Stimulated activated CD4-positive, alpha-beta T cell treated with anti-CD3 and anti-CD28 coated beads, Interleukin-1b, Interleukin-23, amount 100 ng/mL, for 1 hour (primary cell): ENCODE measurements at places on chromosomes 2 and 18.

DNA sequence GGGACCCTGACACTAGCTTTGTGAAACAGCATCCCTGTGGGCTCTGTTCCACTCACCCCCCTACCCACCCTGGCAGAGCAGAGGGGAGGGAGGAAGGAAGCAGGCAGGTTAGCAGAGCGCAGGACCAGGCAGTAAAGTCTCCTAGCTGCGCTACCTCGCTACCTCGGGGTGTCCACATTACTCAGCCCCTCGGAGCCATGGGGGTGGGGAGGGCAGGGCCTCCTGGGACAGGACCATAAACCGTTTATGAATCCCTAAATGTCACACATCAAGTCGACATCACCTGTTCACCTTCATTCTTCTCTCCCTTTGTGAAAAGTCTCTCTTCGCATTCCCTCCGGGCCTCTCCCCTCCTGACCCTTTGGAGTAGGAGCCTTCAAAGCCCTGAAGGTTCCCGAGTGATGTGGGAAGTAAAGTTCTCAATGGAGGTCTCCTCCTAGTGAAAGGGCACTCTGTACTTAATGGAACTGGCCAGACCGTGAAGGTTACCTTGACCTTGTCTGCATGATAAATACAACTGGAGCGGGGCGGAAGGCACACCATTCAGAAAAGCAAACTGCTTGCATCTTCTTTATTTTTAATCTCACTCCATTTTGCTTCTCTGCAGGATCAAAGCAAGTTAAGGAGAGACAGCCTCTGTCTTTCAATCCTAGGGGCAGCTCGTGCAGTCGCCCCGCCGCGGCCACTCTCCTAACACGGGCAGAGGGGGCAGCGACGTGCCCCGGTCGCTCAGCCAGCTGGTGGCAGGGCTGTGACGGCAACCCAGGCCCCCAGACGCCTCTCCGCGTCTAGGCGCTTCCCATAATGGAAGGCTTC lies 23.7 kb upstream of the SMAD7 start:
- no peak for DNase-seq

DNA sequence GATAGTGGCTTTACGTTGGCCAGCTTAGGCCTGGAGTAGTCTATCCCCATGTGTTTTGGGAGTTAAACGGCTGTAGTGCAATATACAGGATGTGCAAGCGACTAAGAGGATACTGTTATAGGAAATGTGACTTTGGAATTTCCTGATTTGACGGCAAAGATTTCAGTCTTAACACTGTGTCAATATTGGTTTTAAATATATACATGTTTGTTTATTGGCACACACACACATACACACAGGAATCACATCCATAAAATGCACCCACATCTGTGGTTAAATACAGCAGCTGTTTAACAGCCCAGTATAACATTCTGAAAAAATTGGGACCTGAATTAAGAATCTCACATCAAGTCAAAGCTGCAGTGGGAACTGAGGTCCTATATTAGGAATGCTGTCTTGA lies 347.1 kb downstream of the TXNL1 start:
- no peak for DNase-seq

GRCh38 chr2:11771971-11772615 lies 25.7 kb downstream of the LPIN1 start:
- DNase-seq: no peak

GRCh38 chr2:62814123-62814522 lies 108.6 kb downstream of the EHBP1 start:
- DNase-seq: no peak

DNA sequence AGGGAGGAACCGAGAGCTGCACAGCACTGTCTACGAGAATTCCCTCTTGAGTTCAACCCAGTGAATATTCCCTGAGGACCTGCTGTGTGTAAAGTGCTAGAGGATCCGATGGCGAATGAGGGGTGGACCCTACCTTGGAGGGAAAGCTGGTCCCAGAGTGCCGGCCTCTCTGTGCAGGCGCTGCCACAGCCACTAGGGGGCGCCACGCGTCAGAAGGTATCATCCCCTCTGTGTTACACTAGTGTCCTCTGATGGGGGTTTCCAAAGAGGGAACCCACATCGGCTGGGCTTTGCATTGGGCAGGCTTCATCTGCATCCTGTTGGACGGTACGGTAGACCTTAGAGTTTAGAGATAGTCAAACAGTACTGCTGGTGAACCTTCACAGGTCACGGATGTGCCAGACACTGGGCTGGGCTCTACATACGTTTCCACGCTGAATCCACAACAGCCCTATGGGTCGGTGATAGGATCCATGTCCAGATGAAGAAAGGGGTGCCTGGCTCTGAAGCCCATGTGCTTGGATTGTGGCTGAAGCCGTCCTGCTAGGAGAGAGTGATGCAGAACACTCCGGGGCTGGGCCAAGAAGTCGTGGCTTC lies 39.0 kb downstream of the COA5 start:
- DNase-seq: peak; percentile 59

GRCh38 chr2:46666754-46667153 lies 187.4 kb downstream of the TMEM247 start:
- DNase-seq: no peak

DNA sequence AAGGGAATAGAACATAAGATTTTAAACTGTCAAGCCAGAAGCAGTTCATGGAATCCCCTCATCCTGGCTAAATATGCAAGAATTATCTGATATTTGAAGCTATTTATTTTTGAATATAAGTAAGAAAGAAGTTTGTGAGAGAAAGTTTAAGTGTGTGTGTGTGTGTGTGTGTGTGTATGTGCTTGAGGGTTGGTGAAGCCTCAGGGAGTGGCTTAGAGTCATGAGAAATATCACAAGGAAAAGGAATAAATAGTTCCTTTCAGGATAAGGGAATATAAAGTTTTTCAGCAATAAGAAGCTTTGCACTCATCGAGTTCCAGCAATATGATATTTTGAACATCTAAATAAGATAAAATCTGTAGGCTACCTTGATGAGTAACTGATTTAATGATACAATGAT lies 359.6 kb downstream of the MEIS1 start:
- DNase-seq: no peak

DNA sequence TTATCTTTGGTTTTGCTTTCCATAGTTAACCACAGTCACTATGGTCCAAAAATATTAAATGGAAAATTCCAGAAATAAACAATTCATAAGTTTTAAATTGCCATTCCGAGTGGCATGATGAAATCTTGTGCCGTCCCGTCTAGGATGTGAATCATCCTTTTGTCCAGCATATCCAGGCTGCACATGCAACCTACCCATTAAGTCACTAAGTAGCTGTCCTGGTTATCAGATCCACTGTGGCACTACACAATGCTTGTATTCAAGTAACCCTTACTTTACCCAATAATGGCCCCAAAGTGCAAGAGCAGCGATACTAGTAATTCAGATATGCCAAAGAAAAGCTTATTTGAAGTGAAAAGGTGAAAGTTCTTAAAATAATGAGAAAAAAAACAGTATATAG lies 10.7 kb downstream of the USP34 start:
- DNase-seq: no peak

- no peak for DNase-seq
Measured at GRCh38 chr2:238304116-238304515, 15.7 kb upstream of the PER2 start.

DNA sequence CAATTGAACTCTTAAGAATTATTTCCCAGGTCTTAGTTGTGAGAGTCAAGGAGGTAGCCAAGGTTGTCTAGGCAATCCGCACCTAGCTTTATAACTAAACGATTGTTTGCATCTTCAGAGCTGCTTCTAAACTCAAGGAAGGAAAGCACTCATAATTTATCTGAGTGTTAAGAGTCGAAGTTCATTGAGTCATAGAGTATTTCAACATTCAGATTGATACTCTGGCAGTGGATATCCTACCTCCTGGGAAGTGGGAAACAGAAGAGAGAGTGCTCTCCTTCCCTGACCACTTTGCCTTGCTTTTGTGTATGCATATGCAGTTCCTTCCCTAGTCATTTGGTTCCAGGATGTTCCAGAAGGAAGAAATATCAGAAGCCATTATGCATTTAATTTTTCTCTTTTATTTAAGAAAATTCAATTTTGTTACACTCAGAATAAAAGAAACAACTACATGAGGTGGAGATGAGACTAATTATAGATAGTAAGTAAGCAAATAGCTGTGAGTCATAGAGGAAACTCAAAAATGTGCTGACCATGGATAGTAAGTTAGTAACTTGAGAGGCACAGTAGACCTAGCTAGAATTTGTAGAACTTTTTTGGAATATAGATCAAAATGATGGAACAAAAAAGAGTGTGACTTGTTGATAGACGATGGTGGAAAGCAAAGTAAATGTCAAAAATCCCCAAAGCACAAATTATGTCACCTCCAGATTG lies 35.4 kb upstream of the FSHR start:
- DNase-seq: no peak

GRCh38 chr2:20538308-20539132 lies 91.6 kb downstream of the RHOB start:
- DNase-seq: no peak

DNA sequence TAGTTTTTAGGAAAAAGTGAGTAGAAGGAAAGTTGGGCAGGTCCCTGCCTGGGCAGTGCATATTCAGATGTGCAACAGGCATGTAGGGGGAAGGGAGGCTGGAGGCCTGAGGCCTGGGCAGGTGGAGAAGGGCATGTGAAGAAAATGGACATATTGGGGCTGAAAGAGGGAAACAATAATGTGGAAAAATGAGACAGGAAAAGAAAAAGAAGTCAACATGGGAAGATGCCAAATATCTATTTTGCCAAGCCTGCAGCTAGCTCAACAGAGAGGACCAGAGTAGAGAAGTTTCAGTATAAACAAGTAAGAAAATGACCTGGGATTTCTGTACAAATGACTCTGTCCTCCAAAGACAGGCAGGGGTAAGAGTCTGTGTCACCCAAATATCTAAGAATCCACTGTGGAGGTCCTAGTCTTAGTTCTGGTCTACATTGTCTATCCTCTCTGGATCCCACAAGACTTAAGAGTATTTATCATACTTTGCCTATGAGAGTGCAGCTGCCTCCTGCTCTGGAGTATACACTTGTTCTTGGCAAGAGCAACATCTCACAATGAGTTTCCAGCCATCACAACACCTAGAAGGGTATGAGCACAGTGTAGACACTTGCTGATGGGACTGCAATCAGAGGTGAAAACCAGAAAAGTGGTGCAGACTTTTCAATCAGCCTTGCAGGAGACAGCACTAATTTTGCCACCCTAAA lies 80.2 kb downstream of the CLHC1 start:
- DNase-seq: no peak

DNA sequence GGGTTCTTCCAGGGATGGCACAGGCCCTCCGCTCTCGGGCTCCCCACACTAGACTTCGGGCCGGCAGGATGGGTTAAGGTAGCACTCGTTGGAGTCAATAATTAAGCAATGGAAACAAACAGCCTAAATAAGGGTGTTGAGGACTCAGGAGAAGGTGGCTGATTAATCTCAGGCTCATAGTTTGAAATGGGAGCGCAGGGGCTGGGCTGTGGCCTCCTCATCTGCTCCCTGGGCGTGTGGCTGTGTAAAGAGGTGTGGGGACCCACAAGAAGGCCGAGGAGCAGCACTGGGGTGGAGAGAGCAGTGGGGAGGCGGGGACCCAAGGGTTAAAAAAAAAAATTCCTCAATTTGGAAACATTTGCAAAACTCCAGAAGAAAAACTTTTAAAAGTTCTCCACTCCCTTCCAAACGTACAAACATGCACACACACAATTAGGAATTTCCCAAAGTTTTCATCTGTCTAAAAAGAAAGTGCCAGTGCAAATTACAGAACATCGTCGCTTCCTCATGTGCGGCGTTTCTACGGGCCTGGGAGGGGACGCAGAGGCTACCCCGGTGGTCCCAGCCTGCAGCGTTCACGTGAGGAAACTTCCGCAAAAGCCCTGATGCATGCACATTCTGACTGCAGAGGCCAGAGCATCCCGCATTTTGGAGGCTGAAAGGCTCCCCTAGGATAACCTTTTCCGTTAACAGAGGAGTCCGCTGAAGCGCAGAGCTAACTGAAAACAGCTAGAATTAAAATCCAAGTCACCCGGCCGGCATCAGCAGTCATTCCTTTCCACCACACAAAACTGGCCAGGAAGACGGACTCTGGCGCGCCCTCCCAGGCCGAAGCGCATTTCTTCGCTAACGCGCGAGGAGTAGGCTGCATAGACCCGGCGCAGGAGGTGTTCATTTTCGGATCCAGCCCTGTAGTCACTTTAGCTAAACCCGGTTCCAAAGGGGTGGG lies 1.0 kb upstream of the TUBB6 start:
- no peak for DNase-seq

GRCh38 chr18:57983472-57983871 lies 60.6 kb upstream of the NEDD4L start:
- no peak for DNase-seq

- DNase-seq: no peak
Measured at GRCh38 chr2:47313728-47314127, 89.2 kb upstream of the MSH2 start.

DNA sequence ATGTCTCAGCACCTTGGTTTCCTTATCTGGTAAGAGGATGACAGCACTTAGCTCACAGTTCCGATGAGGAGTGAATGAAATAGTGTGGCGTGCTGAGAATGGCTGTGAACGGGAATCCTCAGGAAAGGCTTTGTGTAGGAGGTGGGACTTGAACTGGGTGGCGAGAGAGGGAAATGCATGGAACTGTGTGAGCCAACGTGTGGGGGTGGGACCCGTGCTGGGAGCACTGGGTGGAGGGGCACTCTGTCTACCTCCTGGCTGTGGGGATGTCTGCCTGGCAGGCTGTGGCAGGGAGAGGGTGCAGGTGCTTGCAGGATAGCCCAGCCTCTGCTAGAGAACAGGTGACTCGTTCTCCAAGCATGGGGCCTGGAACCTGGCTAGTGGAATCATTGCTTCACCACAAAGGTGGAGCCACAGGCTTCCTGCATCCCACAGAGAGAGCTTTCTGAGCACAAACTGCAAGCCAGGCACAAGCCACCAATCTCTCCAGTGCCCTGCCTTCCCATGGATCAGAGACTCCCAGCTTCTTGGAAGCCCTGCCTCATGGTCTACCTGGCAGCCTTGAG lies 145.2 kb downstream of the CELF4 start:
- DNase-seq: no peak

DNA sequence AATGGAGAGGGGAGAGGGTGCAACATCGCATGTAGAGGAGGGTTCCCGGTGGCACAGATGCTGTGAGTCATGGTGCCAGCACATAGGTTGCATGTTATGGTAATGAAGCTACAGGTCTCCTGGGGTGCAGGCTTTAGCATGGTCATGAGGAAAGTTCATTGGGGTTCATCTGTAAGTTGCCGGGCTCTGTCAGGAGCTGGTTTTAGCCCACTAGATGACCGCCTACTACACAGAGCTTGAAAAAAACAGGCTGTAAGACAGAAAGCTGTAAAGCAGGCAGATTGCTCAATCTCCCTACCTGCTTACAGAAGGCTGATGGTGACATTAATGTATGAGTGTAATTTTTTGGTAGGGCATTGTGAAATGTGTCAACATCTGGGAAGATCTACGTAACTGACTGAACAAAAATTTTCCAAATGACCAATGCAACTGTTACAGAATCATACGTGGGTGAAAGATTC lies 23.9 kb downstream of the DYSF start:
- no peak for DNase-seq

DNA sequence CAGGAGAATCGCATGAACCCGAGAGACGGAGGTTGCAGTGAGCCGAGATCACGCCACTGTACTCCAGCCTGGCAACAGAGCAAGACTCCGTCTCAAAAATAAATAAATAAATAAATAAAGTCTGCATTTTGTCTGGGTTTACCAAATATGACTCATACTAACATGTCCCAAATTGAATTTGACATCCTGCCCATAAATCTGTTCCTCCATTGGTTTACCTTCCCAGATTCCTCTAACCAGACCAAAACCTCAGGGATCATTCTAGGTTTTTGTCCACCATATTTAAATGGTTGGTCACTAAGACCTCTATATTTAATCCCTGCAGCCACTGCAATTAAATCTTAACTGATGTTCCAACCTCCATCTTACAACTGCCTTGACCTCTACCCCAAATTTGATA lies 150.9 kb downstream of the ATAD2B start:
- DNase-seq: no peak

GRCh38 chr2:223542501-223542900 lies 59.7 kb downstream of the SCG2 start:
- no peak for DNase-seq
